Left cardiac atrium (tissue), 4 donors: ENCODE measurements at places on chromosomes 5 and 9. TPM values are rescaled to one million over a fixed set of nuclear protein-coding genes. Genes with fewer than 3 reads are reported as not detected.

PCDHB14 gene
- 3.9 TPM for total RNA-seq

GRCh38 chr9:2704504-2704903 is 12.8 kb upstream of the KCNV2 start:
- DNase-seq, result no peak

GRCh38 chr5:181044662-181045305 is 4.7 kb downstream of the BTNL9 start:
- no peak for DNase-seq

DNA sequence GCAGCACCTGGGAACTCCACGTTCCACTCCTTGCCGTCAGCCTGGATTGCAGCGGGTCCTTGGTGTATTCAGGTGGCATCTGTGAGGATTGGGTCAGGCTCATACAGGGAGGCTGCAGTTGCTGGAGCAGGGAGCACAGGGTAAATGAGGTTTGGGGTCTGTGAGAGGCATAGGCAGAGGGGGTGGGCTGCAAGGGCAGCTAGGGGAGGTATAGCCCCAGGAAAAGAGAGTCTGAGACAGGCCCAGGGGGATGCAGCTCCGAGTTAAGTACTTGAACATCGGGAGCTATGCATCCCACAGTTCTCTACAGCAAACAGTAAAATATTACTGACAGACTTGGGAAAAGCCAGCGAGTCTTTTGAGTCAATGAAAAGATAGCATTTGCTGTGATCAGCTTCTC is 101.6 kb downstream of the TRIO start:
- DNase-seq, result no peak
